NCI-H1930 (cell line): ENCODE measurements at places on chromosomes 1 and 21.

DNA sequence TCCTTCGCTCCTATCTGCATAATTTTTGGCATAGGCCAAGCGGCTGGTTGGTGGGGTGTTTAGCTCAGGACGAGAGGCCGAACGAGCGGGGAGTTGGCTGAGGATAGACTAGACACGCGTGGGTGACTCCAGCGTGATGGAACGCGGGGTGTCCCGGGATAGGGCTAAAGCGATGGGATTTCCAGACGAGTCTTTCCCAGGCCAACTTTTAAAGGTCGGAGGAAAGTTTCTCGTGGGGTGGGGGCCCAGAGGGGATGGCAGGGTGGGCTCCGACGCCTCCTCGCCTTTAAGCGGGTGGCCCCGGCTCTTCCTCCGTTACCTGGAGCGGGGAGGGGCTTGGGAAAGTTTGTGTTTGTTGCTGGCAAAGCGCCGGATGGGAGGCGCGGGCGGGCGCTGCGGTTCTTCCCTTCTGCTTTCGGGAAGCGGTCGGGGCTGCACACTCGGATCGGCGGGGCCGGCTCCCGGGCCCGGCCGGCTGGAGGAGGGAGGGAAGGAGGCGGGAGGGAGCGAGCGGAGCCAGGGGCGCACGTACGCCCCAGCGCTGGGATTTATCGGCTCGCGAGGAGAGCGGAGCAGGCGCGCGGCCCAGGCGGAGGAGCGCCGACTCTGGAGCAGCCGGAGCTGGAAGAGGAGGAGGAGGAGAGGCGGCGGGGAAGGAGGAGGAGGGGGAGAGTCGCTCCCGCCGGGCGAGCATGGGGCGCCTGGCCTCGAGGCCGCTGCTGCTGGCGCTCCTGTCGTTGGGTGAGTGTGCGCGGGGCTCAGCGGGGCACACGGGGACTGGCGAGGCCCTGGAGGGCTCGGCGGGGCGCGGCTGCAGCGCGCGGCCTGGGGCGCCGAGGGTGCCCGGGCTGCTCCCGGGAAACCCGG lies at the start of gene PTGFRN:
TSS of gene PTGFRN (plus strand) at position 405 of the 867 bp plus-strand sequence. CDS start at position 693, 288 bp downstream.
- peak; percentile 15 for DNase-seq

- DNase-seq = no peak
Measured at GRCh38 chr1:242017580-242018233, 18.8 kb upstream of the MAP1LC3C start.

GRCh38 chr1:12480748-12481362 lies 137.2 kb downstream of the DHRS3 start:
- DNase-seq = no peak

- DNase-seq = no peak
Measured at GRCh38 chr1:64265141-64265540, 61.7 kb downstream of the UBE2U start.

DNA sequence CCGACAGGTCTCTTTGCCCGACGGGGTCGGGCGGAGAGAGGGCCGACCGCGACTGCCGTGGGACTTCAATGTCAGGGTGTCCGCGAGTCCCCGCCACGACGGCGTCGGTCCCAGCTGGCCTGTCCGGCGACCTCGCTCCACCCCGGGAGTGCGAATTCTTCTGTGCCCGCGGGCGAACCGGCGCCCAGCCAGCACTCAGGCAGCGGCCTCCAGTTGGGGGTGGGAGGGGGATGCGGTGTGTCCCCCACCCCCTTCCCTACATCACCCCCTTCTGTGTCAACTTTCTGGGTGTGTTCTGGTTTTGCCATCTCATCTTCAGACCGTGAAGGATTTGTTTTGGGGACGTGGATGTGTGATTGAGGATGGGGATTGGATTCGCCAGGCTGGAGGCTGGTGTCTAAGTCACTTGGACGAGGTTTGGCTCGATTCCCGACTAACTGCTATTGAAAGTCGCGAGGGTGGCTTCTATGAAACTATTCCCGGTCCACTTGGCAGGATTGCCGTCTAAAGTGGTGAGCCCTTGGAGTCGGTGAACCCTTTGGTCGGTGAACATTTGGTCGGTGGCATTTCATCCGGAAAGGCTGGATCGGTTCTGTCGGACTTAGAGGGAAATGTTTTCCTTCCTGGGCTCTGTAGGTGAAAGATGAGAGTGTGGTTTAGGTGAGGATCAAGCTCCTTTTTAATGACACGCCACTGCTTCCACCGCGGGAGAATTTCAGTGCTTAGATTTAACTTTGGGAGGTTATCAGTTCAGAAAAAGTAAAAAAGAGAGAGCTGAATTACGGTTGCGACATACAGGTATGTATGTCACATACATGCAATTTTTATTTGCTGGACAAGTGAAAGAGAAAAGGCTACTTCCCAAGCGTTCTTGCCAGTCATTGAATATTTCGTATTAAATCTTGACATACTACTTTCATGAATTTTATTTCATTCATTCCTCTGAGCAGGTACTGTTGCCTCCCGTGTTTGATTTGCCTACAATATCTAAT lies 771 bp downstream of the ABCD3 start:
- no peak for DNase-seq

GRCh38 chr1:6025269-6026094 lies 20.2 kb upstream of the KCNAB2 start:
- no peak for DNase-seq

DNA sequence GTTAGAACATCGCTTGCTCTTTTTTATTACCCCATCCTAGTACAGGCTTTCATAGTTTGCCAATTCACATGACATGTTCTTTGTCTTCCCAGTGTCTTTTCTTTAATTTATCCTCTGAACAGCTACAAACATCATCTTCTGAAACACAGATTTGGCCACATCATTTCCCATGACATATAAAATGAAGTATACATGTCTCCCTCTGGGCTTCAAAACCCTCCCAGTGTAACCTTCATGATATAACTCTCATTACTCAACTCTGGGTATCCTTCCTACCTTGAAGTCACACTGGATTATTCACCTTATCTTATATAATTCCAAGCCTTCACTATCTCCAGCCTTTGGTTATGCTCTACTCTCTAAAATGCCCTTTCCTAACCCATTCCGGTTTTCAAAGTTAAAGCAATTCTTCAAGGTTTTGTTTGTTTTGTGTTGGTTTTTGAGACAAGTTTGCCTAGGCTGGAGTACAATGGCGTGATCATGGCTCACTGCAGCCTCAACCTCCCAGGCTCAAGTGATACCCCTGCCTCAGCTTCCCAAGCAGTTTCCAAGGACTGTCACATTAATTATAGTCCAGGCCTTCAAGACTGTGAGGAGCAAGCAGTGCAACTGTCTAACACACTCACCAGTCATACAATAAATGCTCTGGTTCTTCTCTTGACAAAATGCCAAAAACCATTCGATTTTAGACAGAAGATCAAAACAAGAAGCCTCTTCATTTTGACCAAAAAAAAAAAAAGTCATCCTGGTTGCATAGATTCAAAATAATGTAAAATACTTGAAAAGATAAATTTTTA lies 5.8 kb downstream of the RGS1 start:
- no peak for DNase-seq

GRCh38 chr1:64900916-64901315 lies 65.4 kb downstream of the JAK1 start:
- no peak for DNase-seq

DNA sequence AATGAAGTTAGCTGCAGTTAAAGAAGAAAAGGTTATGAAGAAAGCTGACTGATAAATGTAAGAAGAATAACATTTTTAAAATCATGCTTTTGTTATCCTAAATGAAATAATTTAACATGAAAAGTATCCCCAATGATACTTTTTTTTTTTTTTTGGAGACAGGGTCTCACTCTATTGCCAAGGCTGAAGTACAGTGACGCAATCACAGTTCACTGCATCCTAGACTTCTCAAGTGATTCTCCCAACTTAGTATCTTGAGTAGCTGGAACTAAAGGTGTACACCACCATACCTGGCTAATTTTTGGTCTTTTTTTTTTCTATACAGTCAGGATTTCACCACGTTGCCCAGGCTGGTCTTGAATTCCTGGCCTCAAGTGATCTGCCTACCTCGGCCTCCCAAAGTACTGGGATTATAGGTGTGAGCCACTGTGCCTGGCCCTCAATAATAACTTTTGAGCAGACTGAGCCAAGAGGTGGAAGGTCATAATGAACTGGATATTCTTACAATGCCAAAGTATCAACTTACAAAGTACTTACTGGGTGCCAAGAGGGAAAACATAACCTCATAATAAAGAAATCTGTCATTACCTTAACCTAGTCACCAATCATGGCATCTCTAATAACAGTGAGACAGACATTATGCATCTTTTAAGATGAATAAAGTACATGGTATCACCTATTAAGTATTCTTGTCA lies 94.5 kb downstream of the EVI5 start:
- DNase-seq = no peak

- DNase-seq = no peak
Measured at GRCh38 chr21:29185633-29186032, 55.2 kb downstream of the MAP3K7CL start.

GRCh38 chr1:86861424-86861823 lies 52.5 kb downstream of the SELENOF start:
- DNase-seq = no peak

GRCh38 chr1:24711329-24711728 lies 33.9 kb upstream of the CLIC4 start:
- DNase-seq = no peak

- DNase-seq = no peak
Measured at GRCh38 chr1:32992489-32993323, 28.1 kb upstream of the RNF19B start.

DNA sequence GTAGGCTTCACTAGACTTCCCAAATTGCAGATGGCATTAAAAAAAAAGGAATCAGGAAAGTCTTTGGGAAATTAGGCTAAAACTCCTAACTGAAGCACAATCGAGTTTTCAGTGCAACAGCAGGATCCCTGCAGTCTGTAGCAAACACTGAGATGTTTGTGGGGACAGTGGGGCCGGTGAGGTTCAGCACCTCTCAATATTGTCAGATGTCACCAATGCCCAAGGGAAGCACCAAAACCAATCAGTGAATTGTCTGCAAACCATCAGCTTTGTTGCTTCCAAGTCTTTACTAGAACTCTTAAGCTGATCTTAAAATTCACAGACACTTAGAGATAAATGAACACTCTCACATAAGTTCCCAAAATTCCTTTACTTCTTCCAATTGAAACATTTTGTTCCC lies 2.6 kb downstream of the ERG start:
- no peak for DNase-seq

DNA sequence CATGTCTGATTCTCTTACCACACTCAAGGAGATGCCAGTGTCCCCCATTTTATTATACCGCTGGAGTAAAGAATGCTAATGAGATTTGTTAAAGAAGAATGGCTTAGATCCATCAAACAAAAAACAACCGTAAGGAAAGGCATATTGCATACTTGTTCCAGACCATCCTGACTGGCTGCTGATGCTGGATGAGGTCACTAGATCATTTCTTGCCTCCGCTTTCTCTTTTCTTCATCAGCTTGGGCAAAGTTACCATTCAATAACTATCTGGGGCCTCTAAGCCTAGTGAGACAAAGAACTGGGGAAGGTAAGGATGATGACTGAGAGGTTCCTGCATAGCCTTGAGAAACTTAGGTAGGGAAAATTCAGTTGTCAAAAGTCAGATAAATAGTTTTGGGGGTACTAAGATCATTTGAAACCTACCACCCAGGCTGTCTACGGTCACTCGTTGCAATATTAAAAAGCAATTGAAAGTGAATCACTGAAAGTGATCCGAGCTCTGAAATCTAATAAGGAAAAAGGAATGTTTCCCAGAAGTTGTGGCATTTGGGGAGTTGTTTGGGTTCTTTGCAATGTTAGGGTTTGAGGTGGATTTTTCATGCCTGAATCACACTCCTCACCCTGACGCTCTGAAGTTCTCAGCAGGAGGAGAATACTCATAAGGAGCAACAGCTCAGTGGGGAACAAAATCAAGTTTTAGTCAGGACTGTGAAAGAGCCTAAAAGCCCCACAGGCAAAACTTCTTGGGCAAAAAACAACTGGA lies 176.8 kb downstream of the HHIPL2 start:
- no peak for DNase-seq

DNA sequence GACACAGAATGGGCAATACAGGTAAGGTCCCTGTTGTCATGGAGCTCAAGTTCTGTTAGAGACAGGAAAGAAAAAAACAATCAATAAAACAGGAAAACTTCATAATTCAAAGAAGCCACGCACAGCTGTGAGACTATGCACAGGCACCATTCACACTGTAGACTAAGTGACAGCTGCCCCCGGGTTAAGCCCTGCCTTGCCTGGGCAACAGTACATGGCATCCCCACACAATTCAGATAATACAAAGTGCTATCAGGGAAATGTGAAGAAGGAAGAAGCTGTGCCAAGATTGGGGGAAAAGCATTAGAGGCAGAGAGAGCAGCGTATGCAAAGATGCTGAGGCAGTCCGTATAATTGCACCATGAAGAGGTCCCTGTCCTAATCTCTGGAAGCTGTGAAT lies 9.0 kb upstream of the KCNE2 start:
- no peak for DNase-seq

DNA sequence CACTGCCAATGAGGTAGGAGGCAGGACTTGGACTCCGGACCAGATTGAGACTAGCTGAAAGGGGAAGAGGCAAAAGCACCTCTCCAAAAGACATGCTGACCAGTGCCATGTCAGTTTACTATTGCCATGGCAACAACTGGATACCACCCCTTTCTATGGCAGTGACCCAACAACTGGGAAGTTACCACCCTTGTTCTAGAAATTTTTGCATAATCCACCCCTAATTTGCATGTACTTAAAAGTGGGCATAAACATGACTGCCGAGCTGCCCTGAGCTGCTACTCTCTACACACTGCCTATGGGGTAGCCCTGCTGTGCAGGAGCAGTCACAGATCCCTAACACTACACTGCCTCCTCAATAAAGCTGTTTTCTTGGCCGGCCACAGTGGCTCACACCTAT lies 19.0 kb upstream of the SLC6A9 start:
- DNase-seq = no peak

GRCh38 chr1:60562740-60563139 lies 489.2 kb upstream of the C1orf87 start:
- DNase-seq = no peak

GRCh38 chr1:228823200-228823599 lies 87.9 kb downstream of the RHOU start:
- no peak for DNase-seq

- no peak for DNase-seq
Measured at GRCh38 chr1:45694823-45695222, 6.8 kb downstream of the TMEM69 start.
